ENCODE measurements at places on chromosomes 5 and 9.
A peak's percentile ranks its signal among the peaks of the same experiment; 100 is the strongest.

DNA sequence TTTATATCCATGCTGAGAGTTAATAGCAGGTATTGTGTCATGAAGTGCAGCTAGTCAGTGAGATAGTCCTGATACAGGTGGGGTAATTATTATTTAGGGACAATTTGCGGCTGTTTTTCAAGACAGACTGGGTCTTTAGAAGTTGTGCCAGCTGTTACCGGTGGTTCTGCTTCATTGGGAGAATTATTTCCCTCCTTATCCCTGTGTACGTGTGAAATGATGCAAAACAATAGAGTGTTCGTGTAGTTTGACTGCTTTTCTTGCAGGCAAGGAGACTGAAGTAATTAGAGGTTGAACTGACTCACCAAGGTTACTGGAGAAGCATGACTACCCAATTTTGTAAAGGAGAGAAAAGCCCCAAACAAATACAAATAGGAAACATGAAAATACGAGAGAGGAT is 101.7 kb downstream of the ARRDC3 start:
- DNase-seq: no peak

DNA sequence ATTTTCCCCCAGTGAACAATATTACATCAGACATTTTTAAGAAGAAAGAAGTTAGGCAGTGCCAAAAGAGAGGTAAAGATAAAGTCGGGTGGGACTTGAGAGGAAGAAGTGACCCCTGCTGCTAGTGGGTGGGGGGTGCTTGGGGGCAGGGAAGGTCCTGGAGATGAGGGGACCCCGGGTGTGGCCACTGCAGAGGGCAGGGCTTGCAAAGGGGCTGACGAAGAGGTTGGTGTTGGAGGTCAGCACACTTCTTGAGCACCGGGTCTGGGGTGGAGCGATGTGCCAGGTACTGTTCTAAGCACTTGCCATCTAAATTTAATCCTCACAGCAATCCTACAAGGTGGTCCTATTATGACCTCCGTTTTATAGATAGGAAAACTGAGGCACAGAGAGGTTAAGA is 62.0 kb downstream of the AMBP start:
- DNase-seq: no peak

DNA sequence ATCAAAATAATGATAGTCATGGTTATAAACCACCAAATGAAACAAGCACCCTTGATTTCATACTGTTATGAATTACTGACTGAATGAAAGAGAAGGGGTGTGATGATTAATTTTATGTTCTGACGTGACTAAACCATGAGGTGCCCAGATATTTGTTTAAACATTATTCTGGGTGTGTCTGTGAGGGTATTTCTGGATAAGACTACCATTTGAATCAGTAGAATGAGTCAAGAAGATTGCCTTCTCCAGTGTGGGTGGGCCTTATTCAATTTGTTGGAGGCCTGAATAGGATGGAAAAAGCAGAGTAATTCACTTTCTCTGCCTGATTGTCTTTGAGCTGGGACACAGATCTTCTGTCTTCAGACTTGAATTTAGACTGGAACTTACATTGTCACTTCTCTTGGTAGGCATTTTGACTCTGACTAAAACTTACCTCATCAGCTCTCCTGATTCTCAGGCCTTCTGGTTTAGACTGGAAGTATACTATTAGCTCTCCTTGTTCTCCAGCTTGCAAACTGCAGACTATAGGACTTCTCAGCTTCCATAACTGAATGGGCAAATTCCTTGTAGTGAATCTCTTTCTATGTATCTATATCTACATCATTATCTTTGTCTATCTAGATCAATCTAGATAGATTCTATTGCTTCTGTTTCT is 321.9 kb upstream of the TARS1 start:
- no peak for DNase-seq

- DNase-seq: no peak
Measured at GRCh38 chr5:138504799-138505198, 38.2 kb downstream of the ETF1 start.

- DNase-seq: no peak
Measured at GRCh38 chr5:18067615-18068014, 433.4 kb downstream of the TAF11L14 start.

DNA sequence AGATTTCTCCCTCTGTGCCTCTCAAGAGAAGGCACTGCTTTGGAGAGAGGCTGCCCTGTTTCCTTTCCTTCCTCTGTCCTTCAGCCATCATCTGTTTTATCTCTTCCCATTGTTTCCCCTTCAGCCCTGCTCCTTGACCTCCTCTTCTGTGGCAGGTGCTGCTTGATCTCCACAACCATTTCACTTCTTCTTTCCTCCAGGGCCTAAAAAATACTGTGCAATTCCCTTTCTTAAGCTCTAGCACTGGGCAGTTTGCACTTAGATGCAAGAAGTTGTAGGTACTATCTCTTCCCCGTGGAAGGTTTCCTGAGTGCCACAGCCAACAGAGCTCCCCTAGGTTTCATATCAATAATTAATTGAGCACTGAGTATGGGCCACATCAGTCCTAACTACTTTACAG is 8.8 kb upstream of the ADRB2 start:
- DNase-seq: no peak

DNA sequence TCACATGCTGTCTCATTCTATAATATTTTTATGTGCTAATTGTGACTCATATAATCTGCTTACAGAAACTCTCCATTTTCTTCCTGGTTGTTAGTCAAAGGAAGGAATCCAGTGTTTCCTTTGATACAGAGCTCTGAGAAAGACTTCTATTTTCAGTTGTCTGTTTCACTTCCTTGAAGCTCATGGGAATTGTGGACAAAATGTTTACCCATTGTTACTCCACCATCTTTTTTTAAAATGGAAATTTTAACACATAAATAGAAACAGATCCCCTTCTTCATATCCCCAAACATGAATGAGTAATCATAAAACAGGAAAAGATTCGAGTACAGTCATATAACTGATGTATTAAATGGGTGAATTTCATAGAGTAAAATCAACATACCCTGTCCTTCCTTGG is 42.0 kb upstream of the KCNN2 start:
- DNase-seq: no peak

GRCh38 chr9:89579741-89580385 is 24.9 kb upstream of the GADD45G start:
- no peak for DNase-seq

DNA sequence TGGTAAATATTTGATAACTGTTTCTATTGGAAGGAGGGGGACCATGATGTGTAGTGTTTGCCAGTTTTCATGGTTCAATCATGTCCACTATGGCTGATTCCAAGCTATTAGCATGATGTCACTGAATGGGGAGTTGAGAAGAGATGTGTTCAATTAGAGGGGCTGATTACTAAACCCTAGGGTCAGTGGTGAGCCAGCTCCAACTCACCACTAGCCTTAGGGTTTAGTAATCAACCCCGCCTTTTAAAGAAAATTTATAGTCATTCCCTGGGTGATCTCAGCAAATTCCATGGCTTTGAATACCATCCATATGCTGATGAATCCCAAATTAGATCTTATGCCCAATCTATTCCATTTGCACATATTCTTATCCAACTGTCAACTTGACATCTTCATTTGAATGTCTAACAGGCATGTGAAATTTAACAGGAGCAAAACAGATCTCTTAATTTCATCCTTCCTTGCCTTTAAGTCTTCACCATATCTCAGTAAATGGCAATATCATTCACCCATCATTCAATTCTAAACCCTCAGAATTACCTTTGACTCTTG is 98.8 kb downstream of the GCNT1 start:
- DNase-seq: no peak

- no peak for DNase-seq
Measured at GRCh38 chr9:137250329-137251193, 525 bp upstream of the STPG3 start.

DNA sequence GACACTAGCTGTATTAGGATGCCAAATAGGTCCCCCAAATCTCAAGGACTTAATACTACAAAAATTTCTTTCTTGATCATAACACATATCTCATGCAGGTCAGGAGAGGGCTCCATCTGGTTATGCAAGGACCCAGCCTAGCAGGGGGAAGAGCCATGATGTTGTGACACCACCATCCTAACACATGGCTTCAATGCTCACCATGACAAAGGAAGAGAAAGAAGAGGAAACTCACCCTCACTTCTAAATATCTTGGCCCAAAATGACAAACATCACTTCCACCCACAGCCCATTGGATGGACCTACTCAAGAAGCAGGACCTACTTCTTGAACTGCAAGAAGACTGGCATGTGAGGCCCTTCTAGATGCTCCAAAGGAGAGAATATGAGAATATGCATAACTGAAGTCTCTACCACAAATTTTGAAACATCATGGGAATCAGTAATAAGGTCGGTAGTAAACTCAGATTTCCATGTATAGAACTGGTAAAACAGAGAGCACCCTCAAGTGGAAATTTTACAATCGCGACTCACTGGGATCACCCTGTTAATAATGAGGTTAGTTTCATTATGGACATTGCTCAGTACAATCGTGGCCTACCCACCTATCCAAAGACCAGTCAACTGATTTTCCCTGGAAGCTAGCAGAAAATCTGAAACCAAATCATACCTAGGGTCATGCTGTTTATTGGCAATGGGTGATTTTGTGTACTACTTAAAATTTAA is 308.2 kb downstream of the ACTL7B start:
- DNase-seq: no peak

DNA sequence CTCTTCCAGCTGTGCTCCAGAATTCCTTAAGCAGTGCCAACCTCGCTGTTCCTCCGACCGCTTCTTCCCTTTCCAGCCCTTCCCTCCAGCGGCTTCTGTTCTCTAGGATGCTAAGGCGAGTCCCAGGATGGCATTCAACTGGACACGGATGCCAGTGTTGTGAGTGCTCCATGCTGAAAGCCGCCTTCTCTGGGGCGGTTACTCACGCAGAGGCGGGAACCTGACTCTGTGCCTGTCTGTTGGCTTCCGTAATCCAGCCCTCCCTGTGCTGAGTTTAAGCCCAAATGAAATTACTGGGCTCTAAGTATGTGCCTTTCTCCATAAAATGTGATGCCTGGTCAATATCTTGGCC is 20.2 kb downstream of the COL5A1 start:
- DNase-seq: no peak

- DNase-seq: no peak
Measured at GRCh38 chr5:139709582-139710318, 61.6 kb downstream of the CXXC5 start.

GRCh38 chr5:143828710-143829109 is 16.7 kb downstream of the HMHB1 start:
- peak; percentile 18 for DNase-seq

All from stimulated activated CD4-positive, alpha-beta T cell treated with anti-CD3 and anti-CD28 coated beads, Interleukin-4, amount 100 ng/mL, for 24 hours (primary cell).